Endothelial cell of umbilical vein (primary cell): ENCODE measurements at places on chromosomes 2 and 18. TPM values are rescaled to one million over a fixed set of nuclear protein-coding genes. Genes with fewer than 3 reads are reported as not detected.

DNA sequence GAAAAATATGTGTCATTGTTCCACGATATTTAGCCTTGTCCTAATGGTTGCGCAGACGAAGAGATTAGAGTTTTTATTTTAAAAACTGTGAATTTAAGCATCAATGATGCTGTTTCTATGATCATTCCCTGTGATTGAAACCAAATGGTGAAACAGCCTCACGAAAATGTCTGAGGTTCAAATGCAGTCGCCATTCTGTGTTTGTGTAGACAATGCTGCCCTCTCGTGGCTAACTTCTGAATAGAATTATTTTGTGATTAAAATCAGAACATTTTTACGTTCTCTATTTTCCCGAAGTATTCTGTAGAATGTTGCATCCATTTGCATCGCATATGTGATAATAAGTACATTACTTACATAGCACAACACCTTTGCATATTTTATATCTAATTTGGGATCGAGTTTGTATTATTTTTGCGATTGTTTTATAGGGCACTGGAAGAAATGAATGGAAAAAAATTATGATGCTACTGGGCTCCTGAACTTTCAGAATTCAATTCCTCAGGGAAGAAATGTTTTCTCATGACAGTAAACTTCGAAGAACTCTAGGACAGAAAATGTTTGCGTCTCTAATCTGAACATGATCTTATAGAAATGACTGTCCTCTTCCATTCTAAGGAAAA is 54.8 kb upstream of the CREB1 start:
- DNase-seq: peak; percentile 67

- DNase-seq: no peak
Measured at GRCh38 chr2:224377751-224378700, 23.9 kb downstream of the FAM124B start.

DNA sequence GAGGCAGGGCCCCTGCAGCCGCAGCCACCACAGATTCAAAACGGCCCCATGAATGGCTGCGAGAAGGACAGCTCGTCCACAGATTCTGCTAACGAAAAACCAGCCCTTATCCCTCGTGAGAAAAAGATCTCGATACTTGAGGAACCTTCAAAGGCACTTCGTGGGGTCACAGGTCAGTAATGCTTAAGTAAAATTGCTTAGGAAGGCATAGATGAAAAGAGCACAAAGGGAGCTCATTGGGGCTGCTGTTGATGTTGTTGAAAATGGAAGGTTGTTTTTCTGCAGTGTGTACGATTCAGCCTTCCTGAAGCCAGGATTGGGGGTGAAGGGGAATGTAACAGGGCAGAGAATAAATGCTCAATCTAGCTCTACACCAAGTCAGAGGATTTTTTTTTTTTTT is 90.5 kb downstream of the KCTD18 start:
- DNase-seq: peak; percentile 47

DNA sequence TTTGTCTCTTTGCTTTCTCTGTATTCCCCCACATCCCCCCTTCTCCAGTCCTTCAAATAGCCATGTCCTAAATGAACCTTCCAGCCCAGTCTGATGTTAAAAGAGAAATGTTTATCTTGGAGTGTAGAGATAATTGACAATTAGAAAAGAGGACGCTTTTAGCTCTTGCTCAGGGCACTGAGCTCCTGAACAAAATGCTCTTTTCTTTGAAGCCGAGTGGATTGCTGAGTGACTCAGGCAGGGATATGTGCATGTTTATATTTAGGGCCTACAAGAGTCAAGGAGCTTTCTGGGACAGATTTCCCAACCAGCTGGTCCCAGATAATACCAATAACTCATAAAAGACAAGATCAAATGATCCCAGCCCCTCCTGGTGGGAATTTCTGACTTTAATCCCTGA is 88.0 kb upstream of the SETBP1 start:
- DNase-seq: no peak

GRCh38 chr2:43453179-43454170 is 142.4 kb downstream of the THADA start:
- no peak for DNase-seq

GRCh38 chr2:240326246-240326645 is 109.2 kb upstream of the GPC1 start:
- DNase-seq: no peak

DNA sequence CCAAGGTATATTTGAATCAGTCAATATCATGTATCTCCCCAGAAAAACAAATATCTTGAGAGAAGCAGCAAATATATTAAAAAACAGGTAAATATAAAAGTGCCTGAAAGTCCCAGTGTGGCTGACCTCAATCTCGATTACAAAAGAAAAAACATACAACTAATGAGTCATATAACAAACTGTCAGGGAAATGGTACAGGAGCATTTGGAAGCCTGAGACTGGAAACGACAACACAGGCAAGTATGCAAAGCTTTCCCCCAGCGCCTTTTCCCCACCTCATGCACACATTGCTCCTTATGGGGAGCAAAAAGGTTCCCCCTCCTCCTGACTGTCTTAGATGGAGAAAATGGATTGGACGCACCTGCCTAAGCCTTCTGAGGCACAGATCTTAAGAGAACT is 230.7 kb downstream of the TMX3 start:
- no peak for DNase-seq

DNA sequence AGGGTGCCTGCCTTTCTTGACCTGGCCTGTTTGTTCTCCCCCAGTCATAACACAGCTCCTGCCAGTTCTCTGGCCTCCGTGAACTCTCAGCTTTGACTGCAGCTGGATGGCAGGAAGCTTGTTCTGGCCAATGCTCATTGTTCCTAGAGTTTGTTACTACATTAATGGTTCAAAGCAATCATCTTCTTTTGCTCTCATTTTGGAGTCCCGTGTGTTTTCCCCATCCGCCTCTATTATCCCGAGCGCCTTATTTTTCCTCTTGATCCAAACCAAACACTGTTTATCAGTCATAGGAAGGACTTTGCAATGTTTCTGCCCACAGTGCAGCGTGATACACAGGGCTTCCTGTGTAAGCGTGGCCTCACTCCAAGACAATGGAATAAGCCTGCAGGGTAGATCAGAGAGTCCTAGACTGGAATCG is 184.3 kb upstream of the APCDD1 start:
- peak; percentile 99 for DNase-seq

Gene GALR1
- total RNA-seq: not detected in 2 replicates

Gene INHBB
- 0.67 and 1.8 TPM in 2 replicates for total RNA-seq

GRCh38 chr2:170155022-170155722 is 22.8 kb upstream of the MYO3B start:
- DNase-seq: peak; percentile 95

GRCh38 chr2:64203131-64203857 is 59.1 kb upstream of the PELI1 start:
- DNase-seq: no peak

- no peak for DNase-seq
Measured at GRCh38 chr2:151299920-151300539, 10.6 kb upstream of the NMI start.

- no peak for DNase-seq
Measured at GRCh38 chr2:205156457-205156856, 525.8 kb upstream of the NRP2 start.

DNA sequence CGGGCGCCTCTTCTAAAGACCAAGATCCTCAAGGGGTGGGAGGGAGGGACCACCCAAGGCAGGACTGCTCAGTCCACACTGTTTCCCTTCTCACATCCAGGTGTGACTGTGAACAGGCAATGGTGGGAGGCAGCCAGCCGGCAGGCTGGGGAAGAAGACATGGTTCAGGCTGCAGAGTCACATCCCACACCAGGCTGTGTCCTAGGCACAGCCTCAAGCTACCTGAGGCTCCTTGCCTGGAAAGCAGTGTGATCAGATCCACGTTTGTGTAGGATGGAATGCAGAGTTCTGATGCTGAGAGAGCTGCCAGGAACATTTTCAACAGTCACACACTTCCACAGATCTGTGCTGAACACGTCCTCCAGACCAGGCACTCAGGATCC is 16.4 kb downstream of the SLC66A2 start:
- DNase-seq: no peak

Gene TXNDC2
- not detected in 2 replicates for total RNA-seq

GRCh38 chr2:238966072-238966937 is 118.4 kb downstream of the TWIST2 start:
- DNase-seq: no peak

GRCh38 chr2:126976721-126977328 is 78.1 kb downstream of the TEX51 start:
- no peak for DNase-seq

- DNase-seq: no peak
Measured at GRCh38 chr2:229412686-229413085, 141.6 kb upstream of the PID1 start.

Gene PID1
- total RNA-seq: not detected in 2 replicates

DNA sequence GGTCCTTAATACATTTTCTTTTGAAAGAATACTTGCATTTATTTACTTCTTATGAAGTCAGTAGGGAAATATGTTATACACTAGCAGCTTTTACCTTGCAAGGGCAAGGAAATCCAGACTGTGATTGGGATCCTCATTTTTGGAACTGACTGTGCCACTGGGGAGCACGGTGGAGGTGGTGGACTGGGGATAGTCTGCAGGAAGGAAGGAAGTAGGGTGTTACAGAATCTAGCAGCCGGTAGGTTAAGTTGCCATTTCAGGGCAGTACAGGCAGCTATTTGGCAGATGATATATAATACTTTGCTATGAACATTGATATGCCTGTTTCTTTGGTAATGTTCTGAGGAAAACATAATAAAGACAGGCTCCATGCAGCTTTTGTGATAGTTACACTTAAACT is 238.3 kb downstream of the PHLPP1 start:
- DNase-seq: no peak

Gene RALBP1
- 63.5 and 68.4 TPM in 2 replicates for total RNA-seq

- no peak for DNase-seq
Measured at GRCh38 chr2:11142330-11142729, 12.9 kb upstream of the SLC66A3 start.

GRCh38 chr18:21739604-21740537 is 721 bp upstream of the MIB1 start:
- peak; percentile 76 for DNase-seq

DNA sequence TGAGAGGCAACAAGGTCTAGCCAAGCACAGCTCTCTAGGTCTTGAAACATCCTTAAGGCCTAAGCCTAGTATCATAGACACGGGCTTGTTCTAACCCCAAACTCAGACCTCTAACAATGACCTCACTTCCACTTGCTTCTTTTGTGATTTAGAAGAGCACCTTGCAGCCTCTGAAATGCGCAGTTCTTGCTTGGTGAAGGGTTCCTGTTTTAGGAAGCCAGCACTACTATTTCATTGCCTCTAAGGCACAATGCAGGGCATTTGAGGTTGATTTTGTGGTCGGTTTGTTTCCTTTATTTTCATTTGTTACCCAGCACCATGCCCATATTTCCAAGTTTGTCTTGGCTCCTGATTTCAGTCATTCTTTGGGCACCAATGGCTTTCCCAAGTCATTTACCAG is 117.0 kb upstream of the CYP1B1 start:
- no peak for DNase-seq
